Frontal cortex (tissue), 4 donors: ENCODE measurements at places on chromosomes 3 and 15.

GRCh38 chr3:13343601-13344000 is 76.5 kb downstream of the NUP210 start:
- no peak for DNase-seq

DNA sequence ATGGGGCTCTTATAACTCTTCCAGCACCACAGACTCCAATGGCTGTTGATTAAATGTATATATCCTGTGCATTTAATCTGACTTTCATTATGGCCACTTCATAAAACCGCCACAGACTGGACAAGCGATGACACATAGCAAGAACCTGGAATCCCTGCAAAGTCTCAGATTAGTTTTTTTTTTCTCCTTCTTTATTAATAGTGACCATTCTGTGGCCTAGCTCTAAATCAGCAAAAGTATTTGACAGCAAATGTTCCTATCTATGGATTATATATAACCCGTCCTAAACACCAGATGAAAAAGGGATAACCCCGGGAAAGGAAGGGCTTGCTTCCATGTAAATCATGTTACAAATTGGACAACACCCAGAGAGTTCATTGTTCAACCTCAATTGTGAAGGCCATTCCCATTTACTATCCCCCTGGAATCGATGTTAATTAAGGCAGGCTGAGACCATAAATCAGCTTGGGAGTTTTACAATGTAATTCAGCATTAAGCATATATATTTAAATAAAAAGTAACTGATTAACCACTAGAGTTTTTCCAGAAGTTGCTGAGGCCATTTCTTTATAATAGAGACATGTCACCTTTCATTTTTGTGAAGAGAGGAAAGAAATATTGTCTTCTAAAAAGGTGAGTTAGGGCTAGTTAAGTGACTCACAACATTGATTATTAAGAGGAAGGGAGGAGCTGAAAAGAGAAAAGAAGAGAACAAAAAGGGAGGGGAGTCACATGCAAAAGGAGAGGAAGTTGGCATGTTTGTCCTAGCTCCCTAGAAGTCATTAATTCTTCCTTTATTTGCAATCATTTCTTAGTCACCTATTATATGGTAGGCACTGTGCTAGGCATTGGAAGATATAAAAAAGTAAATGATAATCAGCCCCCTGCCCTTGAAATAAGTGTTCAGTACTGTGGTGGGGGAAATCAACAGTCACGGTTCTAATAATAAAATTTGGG is 26.2 kb downstream of the ALDH1A2 start:
- DNase-seq = no peak

DNA sequence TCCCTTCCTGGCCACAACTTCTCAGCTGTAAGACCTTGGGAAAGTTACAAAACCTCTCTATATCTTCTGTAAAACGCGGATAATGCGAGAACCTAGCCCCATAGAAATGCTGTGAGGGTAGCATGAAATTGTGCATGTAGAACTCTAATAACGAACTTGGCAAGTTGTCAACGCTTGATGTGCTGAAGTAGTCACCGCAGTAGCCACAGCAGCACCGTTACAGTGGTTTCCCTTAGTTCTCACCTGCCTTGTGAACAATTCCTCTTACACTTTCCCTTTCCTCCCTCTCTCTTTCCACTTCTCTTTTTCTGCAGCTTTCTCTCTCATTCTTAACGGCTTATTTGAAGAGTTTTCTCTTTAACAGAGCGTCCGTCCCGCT is 447 bp upstream of the SHQ1 start:
- no peak for DNase-seq

DNA sequence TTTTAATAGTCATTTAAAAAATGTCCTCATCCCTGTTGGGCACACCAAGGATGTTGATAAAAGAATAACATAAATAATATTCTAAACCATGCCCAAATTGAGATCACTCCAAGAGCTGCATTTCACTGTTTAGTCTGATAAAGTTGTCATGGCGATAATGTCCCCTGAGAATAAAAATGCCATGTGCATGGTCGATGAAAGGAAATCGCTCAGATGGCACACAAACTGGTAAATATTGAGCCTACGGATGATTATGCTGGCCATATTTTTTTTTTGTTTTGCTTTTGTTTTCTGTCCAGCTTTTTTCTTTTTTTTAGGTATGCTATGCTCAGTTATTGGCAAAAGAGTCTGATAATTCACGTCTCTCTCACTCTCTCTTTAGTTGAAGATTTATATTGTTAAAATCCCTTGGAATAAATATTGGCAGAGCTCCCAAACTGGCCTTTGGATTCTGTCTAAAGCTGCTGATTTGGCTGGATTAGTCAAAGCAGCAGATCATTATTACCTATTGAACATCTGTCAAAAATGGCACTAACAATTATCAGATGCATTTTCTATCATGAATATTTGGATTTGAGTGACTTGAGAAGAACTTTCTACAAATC is 643.8 kb downstream of the SQOR start:
- DNase-seq = no peak

GRCh38 chr15:69794645-69795469 is 302.9 kb downstream of the TLE3 start:
- DNase-seq = no peak

DNA sequence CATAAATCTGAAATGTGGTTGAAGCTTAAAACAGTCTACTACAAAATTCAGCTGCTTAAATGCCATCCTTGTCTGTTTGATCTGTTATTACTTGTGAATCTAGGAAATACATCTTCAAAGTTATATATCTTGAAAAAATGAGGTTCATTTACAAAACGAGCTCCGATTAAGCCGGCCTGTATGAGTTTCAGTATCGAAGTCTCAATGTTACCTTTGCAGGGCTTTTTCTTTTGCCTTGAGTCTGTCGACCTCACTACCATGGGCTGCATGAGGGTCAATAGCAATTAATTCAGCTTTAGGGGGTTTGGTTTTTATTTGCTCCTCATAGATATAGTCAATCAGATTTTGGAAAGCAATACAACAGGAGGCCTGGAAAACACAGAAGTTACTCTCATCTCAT is 23.2 kb downstream of the ERICH6 start:
- DNase-seq = no peak

DNA sequence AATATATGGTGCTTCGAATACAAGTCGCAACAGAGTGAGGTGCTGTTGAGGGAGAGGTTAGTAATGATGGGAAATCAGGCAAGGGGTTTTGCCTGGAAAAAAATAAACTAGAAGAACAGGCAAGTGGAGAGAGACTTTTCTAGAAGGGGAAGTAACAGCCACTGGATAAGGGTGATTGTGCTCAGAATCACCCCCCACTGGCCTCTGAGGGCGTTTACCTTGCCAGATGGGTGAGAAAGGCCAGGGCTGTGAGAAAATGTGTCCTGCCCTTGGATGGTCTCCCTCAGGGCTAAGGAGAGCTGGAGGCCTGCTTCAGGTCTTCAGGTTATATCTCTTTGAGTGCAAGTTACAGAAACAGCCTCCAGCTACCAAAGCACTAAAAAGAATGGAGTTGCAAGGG is 151.8 kb downstream of the MEX3B start:
- DNase-seq = no peak

DNA sequence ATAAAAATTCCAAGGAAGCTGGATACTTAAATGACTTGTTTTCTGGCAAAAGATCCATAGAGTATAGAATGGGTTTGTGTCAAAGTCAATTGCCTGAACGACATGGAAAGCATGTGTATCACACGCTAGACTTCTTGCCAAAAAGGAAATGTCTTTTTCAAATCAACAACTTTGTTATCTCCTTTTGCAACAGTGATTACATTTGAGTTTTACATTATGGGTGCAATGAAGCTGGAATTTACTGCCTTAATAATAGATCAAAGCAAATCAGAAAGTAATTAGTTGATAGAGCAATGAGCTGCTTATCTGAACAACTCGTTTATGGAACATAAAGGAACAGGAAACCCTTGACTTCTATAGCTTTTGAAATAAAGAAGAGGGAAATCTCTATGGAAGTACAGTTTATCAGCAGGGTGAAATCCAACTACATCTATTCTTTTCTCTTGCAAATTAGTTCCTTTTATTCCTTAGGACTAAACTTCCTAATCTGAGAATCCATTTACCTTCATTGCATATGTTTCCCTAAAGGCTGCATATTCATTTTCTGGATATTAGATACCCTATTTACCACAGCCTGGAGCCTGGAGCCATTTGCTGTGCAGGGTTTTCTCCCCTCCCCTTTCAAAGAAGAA is 415.1 kb upstream of the NECTIN3 start:
- DNase-seq = no peak
